ENCODE measurements at places on chromosomes 1 and 21.
A peak's percentile ranks its signal among the peaks of the same experiment; 100 is the strongest.

- no peak for DNase-seq
Measured at GRCh38 chr1:29424266-29424665, 187.9 kb downstream of the PTPRU start.

GRCh38 chr1:171081314-171081753 is 9.4 kb upstream of the FMO3 start:
- peak; percentile 52 for DNase-seq

DNA sequence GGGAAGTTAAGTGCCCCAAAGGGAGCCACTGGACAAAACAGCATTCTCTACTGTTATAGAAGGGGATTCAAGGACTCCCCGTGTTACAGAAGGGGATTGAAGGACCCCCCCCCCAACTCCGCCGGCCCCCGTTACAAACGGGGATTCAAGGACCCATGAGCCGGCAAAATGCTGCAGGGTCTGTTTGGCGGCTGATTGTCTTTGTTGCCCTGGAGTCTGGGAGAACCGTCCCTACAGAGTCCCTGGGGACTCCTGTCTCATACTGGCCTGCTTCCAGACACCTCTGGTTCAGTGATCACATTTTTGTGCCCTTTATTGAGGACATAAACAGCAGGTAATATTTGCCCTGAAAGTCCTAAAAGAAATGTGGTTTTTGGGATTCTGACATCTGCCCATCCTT is 96.4 kb downstream of the SYF2 start:
- no peak for DNase-seq

GRCh38 chr1:3501856-3502640 is 47.6 kb downstream of the ARHGEF16 start:
- DNase-seq: peak; percentile 34

DNA sequence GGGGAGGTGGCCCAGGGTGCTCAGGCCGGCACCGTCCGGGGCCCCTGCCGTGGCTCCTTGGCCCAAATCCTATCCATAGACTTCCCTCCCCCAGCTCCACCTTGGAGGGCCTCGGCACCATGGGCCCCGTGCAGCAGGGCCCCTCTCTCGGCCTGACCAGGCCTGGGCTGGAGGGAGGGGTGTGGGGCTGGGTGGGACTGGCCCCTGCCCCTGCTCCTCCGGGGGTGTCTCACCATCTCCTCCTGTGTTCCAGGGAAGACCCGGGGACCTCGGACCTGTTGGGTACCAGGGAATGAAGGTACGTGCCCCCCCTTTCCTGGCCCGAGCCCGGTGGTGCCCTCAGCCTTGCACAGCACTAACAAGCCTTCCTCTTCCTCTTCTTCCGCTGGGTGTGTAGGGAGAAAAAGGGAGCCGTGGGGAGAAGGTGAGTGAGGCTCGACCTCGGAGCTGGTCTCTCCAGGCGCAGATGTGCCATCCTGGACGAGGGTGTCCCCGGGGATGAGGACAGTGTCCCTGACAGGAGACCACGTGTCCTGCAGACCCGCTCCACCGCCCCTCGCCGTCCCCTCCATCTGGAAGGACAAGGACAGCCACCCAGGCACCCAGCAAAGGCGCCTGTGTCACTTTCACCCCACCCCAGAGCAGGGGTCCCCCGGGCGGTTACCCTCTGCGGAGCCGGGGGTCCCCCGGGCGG is 7.9 kb downstream of the COL6A1 start:
- no peak for DNase-seq

- DNase-seq: no peak
Measured at GRCh38 chr1:240616018-240616417, 4.1 kb upstream of the GREM2 start.

- no peak for DNase-seq
Measured at GRCh38 chr1:30934613-30935012, 26.1 kb upstream of the SDC3 start.

DNA sequence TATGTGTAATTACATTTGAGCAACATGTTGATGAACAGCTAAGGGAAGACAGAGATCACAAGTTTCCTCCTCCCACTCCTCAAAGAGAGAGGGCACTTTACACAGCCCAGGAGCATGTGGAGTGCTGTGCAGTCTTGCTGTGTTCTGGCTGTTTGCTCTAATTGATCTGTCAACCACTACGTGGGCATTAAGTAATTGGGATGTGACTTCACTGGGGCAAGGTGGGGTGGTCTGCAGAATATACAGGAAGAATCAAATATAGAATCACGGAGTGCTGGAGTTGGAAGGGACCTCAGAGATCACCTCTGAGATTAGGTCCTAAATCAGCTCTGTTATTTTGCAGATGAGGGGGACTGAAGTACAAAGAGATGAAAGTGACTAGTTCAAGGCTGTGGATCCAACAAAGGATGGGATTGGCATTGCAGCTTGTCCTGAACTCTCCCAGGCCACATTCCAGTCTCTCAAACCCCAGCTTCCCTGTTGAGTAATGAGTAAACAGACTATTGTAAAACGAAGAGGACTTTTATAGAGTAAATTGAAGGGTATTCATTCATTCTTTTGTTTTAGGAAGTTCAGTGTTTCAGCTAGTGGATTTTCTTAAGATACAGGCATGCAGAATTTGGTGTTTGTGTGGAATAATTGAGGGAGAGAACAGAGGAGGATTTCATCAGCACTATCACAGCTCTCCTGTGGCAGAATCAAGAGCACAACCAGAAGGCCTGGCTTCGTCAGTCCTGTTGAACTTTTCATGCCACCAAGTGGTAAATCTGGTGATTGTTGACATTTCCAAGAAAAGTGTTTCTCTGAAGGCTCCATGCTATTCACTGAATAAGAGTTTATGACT is 22.4 kb downstream of the NOS1AP start:
- no peak for DNase-seq

GRCh38 chr1:243956450-243956849 is 94.6 kb upstream of the ZBTB18 start:
- no peak for DNase-seq

- peak; percentile 72 for DNase-seq
Measured at GRCh38 chr1:222892137-222892769, 77.4 kb downstream of the DISP1 start.

DNA sequence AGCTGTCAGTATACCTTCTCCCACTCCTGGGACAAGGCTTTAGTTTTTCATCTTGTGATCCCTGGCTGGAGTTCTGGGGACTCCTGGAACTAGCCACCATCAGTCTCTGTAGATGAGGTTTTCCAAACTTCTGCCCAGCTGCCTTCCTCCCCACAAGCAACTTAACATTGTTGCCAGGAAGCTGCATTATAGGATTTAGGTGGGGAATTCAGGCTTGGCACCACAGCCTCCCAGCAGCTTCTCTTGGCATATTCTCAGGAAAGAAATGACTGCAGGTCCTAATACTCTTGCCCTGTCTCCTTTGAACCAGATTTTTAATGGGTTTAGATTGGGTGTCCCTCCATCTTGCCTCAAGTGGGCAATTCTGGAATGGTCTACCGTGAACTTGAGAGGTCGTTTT is 18.6 kb upstream of the KCNQ4 start:
- no peak for DNase-seq

DNA sequence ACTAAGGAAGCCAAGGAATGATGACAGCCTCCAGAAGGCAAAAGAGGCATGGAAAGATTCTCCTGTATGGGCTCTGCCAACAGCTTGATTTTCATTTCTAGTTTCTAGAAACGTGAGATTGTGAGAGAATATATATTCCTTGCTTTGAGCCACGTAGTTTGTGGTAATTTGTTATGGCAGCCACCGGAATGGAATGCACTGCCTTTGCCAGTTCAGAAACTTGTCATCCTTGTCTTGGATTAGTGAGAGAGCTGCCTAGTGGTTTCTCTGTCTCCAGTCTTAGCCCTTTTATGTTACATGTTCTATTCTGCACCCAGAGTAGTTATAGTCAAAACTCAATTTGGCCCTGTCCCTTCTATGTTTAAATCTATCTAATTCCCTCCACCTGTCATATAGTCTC is 216.0 kb upstream of the PTGFR start:
- no peak for DNase-seq

- no peak for DNase-seq
Measured at GRCh38 chr1:175307160-175307559, 114.6 kb upstream of the KIAA0040 start.

- no peak for DNase-seq
Measured at GRCh38 chr1:216766633-216767327, 43.6 kb upstream of the ESRRG start.

GRCh38 chr21:15669247-15669646 is 60.5 kb upstream of the USP25 start:
- DNase-seq: peak; percentile 59

GRCh38 chr21:36699546-36700294 is 805 bp downstream of the SIM2 start:
- DNase-seq: peak; percentile 21

DNA sequence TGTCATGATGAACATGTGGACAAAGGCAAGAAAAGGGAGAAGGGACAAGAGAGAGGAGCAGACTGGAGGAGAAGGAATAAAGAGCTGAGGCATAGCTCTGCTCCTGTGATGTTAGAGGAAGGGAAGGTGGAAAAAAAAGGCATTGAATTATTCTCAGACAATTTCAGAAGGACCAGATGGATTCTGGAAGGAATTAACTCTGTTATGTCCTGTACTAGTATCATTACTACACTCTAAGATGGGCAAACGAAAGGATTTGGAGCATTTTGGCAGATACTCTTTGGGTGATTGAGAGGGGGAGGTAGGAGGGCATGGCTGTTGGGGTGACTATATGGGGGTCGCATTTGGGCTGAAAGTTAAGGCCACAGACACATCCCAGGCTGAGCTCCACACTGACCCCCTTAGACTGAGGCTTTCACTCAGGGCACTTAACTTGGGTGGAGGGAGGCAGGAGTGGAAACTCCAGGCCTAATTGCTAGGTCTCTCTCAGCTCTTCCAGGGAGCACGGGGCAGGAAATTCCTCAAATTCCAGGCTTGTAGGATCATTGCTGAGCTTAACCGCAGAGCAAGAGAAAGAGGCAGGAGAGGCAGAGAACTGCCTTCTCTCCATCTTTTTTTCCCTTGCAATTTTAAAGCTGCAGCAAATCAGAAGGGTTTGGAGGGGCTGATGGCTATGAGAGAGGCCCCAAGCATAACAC is 25.9 kb downstream of the KIRREL1 start:
- peak; percentile 92 for DNase-seq

- peak; percentile 41 for DNase-seq
Measured at GRCh38 chr1:237045278-237046016, 3.5 kb downstream of the RYR2 start.

DNA sequence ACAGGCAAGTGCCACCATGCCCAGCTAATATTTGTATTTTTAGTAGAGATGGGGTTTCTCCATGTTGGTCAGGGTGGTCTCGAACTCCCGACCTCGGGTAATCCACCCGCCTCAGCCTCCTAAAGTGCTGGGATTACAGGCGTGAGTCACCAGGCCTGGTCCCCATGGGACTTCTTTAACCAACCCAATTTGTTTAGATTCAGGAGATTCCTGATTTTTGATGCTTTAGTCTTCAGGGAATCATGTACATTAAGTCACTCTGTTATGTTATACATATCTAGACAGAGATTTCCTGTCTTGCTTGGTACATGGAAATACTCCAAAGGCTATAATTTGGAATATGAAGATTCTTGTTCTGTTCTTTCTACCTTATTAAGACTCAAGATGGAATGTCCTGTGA is 202.4 kb upstream of the L1TD1 start:
- DNase-seq: no peak

- DNase-seq: no peak
Measured at GRCh38 chr1:226590614-226591013, 42.0 kb downstream of the STUM start.

GRCh38 chr1:186662752-186663151 is 17.5 kb downstream of the PTGS2 start:
- peak; percentile 61 for DNase-seq

- DNase-seq: peak; percentile 44
Measured at GRCh38 chr1:108646648-108647269, 14.1 kb downstream of the HENMT1 start.

DNA sequence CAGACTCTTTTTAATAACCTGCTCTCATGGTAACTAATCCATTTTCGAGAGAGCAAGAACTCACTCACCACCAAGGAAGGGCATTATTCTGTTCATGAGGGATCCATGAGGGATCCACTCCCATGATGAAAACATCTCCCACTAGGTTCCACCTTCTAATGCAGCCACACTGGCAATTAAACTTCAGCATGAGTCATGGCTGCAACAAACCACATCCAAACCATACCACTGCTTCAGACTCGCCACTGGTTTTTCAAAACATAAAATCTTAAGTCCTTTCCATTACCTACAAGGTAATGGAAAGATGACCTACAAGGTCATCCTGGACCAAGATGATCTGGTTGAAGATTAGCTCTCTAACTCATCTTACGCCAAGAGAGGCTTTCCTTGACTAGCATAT is 405.1 kb downstream of the VAV3 start:
- peak; percentile 26 for DNase-seq

DNA sequence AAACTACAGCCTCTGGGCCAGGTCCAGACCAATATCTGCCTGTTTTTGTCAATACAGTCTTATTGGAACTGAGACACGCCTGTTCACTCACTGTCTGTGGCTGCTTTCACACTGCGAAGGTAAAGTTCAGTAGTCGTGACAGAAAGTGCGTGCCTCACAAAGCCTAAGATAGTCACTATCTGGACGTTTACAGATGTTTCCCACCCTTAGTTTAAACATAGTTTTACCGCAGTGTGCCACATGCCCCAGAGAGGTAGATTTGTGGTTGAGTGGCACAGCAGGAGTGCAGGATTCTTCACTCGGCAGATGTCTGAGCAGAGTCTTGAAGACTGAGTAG is 61.9 kb downstream of the NFASC start:
- no peak for DNase-seq

GRCh38 chr1:22472596-22472995 is 20.9 kb downstream of the ZBTB40 start:
- peak; percentile 1 for DNase-seq

DNA sequence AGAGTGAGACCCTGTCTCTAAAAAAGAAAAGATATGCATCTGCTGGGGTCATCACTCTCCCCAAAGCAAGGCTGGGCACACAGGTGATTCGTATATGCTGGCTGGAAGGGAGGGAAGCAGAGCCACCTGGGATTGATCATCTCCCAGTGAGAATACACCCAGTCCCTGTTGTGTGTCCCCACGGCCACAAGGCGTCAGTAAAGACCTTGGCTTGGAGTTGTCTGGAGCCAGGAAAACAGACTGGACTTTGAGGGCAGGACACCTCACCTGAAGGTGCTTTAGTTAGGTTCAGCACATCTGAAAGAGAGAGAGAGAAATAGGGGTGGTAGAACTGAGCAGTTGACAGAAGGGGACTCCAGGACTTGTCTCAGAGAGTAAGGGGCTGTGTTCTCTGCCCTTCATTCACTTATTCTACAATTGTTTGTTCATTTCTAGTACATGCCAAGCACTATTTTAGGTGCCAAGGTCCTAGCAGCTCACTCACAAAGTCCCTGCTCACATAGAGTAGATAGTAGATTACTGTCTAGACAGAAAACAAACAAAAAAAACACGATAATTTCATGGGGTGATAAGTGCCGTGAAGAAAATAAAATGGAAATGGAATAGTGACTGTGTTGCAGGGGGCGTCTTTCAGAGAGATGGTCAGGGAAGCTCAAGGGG is 13.5 kb downstream of the CITED4 start:
- DNase-seq: peak; percentile 86

DNA sequence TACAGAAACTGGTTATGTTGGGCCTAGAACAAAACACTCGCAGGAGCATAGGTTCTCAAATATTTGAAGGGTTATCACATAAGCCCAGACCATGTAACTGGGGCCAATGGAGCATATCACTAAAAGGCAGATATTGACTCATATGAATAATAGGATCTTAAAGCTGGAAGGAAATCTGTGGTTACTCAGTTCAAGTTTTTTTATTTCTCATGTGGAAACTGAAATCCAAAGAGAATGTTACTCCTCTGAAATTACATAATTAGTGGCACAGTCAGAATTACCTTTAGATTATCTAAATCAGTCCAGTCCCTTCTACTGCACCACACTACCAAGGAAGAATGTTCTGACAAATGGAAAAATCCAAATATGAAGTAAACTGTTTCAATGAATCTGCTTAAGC is 12.0 kb downstream of the SLAMF8 start:
- DNase-seq: no peak

Measured in MCF 10A (cell line).